ENCODE measurements at places on chromosomes 16 and 17. TPM values are rescaled to one million over a fixed set of nuclear protein-coding genes. Genes with fewer than 3 reads are reported as not detected.

IL34 gene
- total RNA-seq, result 13.0 TPM

HOXB5 gene
- 2.9 TPM for total RNA-seq

VPS35L gene
- total RNA-seq, result 60.1 TPM

TP53TG3C gene
- not detected for total RNA-seq

BIRC5 gene
- total RNA-seq, result 1.1 TPM

GRCh38 chr16:79186196-79186595 is 414.3 kb downstream of the MAF start:
- no peak for DNase-seq

- no peak for DNase-seq
Observed at GRCh38 chr16:66572356-66572755, 6.1 kb downstream of the CMTM1 start.

- no peak for DNase-seq
Observed at GRCh38 chr16:50121278-50121677, 31.8 kb upstream of the TENT4B start.

DNA sequence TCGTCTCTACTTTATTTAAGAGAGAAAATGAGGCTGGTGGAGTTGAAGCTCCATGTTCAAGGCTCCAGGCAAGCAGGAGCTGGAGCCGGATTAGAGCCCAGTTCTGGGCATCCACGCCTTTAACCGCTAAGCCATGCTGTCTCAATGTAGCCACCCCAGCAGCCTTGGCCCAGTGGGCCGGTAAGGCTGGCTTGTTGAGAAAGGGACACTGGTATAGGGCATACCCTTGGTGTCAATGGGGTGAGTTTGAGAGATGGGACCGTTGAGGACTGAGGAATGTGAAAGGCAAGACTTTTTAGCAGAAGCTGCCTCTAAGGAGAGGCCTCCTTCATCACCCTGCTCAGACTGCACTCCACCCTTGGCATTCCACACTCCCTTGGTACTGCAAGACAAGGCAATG is 147.4 kb downstream of the CYLD start:
- DNase-seq, result no peak

DNA sequence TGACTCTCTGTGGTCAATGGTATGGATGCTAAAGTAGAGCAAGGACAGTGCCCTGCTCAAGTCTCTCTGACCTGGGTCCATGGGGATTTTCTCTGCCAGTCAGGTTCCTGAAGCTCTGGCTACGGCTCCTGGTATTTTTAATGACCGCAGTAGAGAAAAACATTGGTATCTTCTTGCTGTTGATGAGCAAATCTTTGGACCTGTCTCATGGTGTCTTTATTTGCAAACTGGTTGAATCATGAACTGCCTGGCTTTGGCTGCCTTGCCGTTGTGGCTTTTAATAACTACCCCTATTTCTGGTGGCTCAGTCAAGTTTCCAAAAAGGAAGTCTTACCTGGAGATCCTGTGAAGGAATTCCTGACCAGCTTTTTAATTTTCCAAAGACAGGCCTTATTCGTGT is 8.7 kb downstream of the FAM234A start:
- no peak for DNase-seq

GRCh38 chr16:84988328-84989080 is 22.8 kb downstream of the ZDHHC7 start:
- no peak for DNase-seq

- no peak for DNase-seq
Observed at GRCh38 chr17:17866425-17866824, 29.6 kb upstream of the SREBF1 start.

DNA sequence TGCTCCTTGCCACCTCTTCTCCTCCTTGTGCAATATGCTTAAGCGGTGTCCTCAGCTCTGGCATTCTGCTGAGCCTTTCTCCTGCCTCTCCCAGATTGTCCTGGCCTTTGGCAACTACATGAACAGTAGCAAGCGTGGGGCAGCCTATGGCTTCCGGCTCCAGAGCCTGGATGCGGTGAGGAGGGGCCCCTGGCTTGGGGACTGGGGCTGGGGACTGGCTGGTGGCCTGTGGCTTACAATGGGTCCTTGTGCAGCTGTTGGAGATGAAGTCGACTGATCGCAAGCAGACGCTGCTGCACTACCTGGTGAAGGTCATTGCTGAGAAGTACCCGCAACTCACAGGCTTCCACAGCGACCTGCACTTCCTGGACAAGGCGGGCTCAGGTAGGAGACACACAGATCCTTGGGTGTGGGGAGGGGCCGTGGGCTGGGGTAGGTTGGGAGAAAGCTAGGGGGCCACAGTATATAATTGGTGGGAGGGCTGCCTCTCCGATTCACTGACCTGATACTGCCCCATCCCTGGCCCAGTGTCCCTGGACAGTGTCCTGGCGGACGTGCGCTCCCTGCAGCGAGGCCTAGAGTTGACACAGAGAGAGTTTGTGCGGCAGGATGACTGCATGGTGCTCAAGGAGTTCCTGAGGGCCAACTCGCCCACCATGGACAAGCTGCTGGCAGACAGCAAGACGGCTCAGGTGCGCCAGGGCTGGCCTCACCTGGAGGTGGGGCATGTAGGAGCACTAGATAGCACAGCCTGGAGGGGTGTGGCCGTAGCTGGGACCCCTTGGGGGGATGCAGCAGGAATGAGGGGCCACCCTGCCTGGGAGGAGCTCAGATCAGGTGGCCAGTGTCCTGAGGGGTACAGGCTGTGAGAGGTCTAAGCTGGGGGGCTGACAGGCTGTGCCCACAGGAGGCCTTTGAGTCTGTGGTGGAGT is 16.9 kb downstream of the SPATA32 start:
- no peak for DNase-seq

- DNase-seq, result no peak
Observed at GRCh38 chr16:84115919-84116719, 623 bp downstream of the MBTPS1 start.

- no peak for DNase-seq
Observed at GRCh38 chr17:43958748-43959352, 5.1 kb upstream of the PYY start.

DNA sequence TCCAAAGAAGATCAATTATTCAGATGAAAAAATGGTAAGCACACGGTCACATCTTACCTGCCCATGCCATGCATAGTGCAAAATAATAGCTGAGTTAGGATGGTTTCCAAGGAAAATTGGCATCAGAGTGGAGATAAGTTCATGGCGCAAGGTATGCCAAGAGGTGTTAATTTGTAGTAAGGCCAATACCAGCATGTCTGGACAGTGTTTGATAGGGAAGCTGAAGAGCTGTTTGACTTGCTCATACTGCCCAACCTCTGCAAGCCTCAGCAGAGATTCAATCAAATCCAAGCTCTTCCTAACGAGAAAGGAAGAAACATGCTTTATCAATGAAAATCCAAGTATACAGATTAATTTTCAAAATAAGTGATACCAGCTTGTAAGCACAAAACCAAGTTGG is 51.0 kb downstream of the CNOT1 start:
- no peak for DNase-seq

Data from lung (tissue), 17 donors.